Prostate gland (tissue), 2 donors: ENCODE measurements at places on chromosomes 1 and 21. TPM values are rescaled to one million over a fixed set of nuclear protein-coding genes. Genes with fewer than 3 reads are reported as not detected.

ARMH1 gene
- total RNA-seq, result 1.0 TPM

- H3K36me3 ChIP-seq, result no peaks in the 10 kb centered on the region
- no peak overlapping the region for H3K4me3 ChIP-seq
- H3K27ac ChIP-seq, result no peak overlapping the region
- H3K4me1 ChIP-seq, result no peaks in the 10 kb centered on the region
- DNase-seq, result no peak
These were observed 16.3 kb downstream of the ACBD6 start for GRCh38 chr1:180486092-180486491.

DNA sequence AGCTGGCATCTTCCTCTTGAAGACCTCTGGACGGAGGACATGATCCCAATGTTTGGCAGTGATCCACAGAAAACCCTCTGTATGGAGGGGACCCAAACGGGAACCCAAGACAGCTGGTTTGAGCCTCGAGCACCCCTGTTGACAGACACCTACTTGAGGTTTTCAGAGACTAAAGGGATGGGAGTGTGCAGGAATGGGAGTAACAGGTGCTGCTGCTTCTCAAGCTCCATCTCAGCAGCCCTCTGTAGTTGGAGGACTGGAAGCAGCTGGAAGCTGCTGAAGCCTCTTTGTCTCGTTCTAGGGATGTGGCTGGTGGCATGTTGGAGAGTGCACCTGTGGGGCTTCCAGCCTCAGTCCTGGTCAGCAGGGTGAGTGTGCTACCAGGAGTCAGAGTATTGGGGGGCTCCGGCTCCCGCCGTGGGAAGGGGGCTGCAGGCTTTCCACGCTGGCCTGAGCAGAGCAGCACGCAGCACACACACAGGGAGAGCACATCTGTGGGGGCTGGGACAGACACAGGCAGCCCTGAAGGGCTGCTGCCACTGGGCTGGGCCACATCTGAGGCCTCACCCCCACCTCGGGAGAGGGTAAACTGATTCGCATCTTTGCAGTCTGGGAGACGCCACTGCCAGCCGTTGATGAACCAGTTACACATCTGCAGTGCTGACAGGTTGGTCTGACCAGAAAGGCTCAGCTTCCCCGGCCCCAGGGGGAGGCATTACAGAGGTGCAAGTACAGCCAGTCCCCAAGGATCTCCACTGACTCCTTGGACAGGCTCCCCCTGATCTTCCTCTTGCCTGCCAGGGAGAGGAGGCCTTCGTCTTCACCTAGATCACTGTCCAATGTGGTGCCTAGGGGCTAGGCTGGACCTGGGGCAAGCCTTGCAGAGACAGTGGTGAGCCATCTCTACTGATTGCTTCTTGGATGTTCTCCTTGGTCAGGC, 56.6 kb downstream of the ADSS2 start:
- no peaks in the 10 kb centered on the region for H3K36me3 ChIP-seq
- H3K4me1 ChIP-seq, result no peaks in the 10 kb centered on the region
- no peak overlapping the region for H3K4me3 ChIP-seq
- DNase-seq, result no peak
- no peaks in the 10 kb centered on the region for H3K27me3 ChIP-seq
- no peak overlapping the region for H3K27ac ChIP-seq

CLCA1 gene
- 0.34 TPM for total RNA-seq
